Stimulated activated CD4-positive, alpha-beta T cell treated with anti-CD3 and anti-CD28 coated beads, TNF-alpha, amount 100 ng/mL, for 48 hours (primary cell): ENCODE measurements at places on chromosomes 12 and 14.

- DNase-seq, result no peak
These were observed 86.6 kb downstream of the FOXN3 start for GRCh38 chr14:89330236-89331002.

GRCh38 chr14:104558231-104559027 is 21.1 kb upstream of the C14orf180 start:
- DNase-seq, result no peak

DNA sequence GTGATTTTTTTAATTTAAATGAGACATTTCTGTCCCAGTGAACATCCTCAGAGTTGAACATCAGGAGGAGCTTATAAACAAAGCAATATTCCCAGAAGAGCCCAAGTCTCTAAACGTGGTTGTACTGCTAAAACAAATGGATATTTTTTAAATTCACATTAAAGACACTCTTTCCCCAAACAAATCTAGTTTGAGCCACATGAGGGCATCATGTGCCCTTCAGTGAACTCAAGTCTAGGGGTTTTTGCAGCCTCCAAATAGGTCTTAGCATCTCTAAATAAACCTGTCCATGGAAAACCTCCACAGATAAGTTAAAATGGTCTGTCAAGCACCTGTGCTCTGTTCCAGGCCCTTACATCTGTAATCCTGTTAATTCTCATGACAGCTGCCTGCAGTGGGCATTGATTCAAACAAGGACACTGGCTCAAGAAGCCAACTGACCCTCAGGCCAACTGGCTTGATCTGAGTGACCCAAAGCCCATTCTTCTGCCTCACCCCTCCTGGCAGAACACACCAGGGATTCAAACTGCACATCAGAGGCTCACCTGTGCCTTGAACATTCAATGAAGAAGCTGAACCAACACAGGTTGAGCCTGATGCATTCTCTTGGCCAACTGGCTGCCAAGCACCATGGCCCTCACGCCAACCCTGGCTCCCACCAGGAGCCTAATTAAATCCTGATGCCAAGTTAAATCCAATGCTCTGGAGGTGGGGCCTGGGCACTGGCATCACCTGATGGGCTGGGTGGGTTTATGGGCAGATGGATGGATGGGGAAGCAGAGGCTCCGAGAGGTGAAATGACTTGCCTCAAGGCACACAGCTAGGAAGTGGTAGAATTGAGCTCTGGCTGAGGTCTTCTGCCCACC is 8.6 kb downstream of the ISCU start:
- DNase-seq, result no peak

DNA sequence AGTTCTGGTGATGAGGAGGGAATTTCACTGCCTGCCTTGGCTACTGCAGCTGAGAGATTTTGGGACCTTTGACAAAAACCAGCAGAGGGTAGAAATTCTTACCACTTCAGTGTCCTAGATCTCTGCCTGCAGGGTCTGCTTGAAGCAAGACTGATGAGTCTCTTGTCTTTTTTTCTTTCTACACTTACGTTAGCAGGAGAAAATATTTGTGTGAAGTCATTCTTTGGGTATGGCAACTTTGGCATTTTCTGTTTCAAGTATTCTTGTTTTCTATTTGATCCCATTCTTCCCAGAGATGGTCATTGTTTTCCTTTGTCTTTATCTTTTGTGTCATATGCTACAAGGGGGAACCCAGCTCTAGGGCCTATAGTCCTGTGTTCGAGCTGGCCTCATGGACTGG is 65.6 kb upstream of the FERMT2 start:
- DNase-seq, result no peak

- no peak for DNase-seq
These were observed 1.3 kb downstream of the SBNO1 start for GRCh38 chr12:123363390-123363739.

GRCh38 chr14:90805662-90806540 is 10.3 kb downstream of the TTC7B start:
- DNase-seq, result no peak

GRCh38 chr14:86961106-86961716 is 1031.8 kb downstream of the GALC start:
- no peak for DNase-seq

- DNase-seq, result no peak
These were observed 1147.8 kb downstream of the FSCB start for GRCh38 chr14:43359317-43359716.

GRCh38 chr12:18907127-18907526 is 169.2 kb downstream of the CAPZA3 start:
- no peak for DNase-seq

- no peak for DNase-seq
These were observed 46.1 kb upstream of the OTOGL start for GRCh38 chr12:80053051-80053790.

DNA sequence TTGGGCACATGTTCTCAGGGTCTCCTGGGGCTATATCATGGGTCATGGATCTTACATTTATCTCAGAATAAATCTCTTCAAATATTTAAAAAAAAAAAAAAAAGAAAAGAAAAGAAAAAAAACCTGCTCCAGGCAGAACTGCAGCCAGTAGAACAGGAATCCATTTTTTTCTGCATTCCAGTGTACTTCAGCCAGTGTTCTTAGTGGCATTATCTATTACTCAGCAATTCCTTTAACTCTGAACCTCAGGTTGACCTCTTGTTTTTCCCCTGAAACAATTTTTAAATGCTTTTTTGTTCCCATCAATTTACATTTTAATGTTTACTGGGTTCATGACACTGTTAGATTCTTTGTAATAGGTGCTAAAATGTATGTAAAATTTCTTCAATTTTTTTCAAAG is 66.7 kb upstream of the STXBP6 start:
- DNase-seq, result no peak

DNA sequence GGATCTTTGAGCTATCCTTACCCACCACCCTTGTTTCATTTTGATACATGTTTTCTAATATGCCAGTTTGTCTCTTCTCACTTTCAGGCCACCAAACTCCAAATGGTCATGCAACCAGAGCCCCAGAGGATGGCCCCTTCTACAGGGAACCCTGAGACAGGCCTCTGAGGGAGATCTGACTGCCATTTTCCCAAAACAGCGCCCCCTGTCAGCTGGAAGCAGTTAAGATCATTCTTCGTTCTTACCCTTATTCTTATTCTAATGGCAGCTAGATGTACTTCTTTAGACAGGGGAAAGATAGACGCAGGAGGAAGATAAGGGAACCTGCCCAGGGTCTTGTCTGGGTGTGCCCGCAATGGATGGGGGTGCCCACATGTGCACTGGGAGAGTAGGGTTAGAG is 38.4 kb downstream of the C12orf56 start:
- no peak for DNase-seq

GRCh38 chr12:72476301-72476700 is 204.1 kb downstream of the TRHDE start:
- DNase-seq, result no peak

DNA sequence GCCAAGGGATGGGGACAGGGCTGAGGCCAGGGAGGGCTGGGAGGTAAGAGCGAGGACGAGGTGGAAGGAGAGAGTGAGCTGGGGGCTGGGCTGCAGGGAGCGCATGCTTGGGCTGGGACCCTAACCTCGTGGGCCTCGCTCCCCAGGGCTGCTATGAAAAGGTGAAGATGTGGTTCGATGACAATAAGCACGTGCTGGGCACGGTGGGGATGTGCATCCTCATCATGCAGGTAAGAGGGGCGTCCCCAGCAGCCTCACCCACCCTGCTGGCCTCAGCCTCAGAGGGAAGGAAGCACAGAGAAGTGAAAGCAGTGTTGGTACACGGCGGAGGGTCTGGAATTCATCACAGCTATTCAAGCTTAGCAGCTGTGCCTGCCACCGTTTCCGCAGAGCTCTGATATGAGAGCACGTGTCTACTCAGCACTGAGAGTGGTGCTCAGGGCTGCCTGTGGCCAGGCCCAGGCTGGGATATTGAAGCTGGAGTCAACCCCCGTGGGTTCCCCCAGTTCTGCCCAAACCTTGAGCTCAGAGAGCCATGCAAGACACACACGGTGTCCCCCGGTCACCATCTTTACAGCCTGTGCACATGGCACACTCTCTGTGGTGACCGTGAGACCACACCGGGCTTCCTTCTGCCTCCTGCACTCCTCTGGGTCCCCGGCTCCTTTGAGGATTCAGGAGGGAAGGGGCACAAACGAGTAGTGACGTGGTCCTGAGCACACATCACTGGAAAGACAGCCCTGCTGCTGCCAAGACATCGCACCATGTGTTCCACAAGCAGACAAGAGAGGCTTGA is 204.6 kb downstream of the TSPAN9 start:
- DNase-seq, result no peak
